Effector memory CD4-positive, alpha-beta T cell (primary cell): ENCODE measurements at places on chromosomes 1 and 21.

GRCh38 chr21:26806801-26807295 lies 38.4 kb downstream of the ADAMTS1 start:
- H3K27ac ChIP-seq: no peak overlapping the region
- no peaks in the 10 kb centered on the region for H3K36me3 ChIP-seq
- H3K4me3 ChIP-seq: no peak overlapping the region
- no peak for DNase-seq
- no peaks in the 10 kb centered on the region for H3K27me3 ChIP-seq

- no peak overlapping the region for H3K4me3 ChIP-seq
- H3K27ac ChIP-seq: no peak overlapping the region
Observed at GRCh38 chr1:226988334-226988666, 48.2 kb downstream of the COQ8A start.

DNA sequence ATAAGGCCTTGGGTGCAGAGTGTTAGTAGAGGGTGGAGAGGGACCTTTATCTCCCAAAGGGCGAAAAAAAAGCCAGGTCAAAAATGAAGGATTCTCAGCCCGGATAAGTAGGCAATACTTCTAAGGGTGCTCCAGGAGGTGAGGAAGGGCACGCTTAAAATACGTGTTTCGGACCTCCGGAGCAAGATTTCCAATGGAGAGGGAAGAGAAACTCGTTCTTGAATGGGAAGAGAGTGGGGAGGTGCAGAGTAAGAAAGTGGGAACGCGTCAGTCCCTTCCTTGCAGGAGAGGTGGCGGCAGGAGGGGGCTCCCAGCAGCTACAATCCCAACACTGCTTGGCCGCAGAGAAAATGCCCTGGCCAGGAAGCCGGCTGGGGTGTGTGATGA lies 581 bp downstream of the EFCAB14 start:
- peak overlapping the region; percentile 93 for H3K4me3 ChIP-seq
- H3K27ac ChIP-seq: peak overlapping the region; percentile 75
- H3K36me3 ChIP-seq: peaks cover 15% of the 10 kb centered on the region
- DNase-seq: no peak
- no peaks in the 10 kb centered on the region for H3K27me3 ChIP-seq
- H3K4me1 ChIP-seq: peaks cover 22% of the 10 kb centered on the region

DNA sequence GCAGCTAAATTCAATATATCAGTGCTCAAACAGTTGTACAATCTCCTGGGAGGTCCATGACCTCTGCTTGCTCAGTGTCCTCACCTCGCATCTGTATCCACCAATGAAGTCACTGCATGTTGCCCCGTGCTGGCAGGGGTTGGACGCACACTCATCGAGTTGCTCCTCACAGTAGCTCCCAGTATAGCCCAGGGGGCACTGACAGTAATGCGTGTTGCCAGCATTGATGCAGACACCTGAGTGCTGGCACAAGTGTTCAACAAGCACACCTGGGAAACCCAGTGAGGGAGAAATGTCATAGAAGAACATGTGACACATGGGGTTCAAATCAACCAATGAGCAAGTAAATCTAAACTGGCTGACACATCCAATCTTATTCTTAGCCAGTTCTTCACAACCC lies 40.9 kb upstream of the ADAM30 start:
- no peaks in the 10 kb centered on the region for H3K27me3 ChIP-seq
- peaks cover 69% of the 10 kb centered on the region for H3K36me3 ChIP-seq
- H3K27ac ChIP-seq: no peak overlapping the region
- DNase-seq: no peak
- no peaks in the 10 kb centered on the region for H3K4me1 ChIP-seq

- peaks cover 22% of the 10 kb centered on the region for H3K4me1 ChIP-seq
- DNase-seq: no peak
- H3K27ac ChIP-seq: no peak overlapping the region
- no peak overlapping the region for H3K4me3 ChIP-seq
- no peaks in the 10 kb centered on the region for H3K36me3 ChIP-seq
Observed at GRCh38 chr21:42263591-42264131, 44.7 kb downstream of the ABCG1 start.

GRCh38 chr1:1106510-1107221 lies 9.2 kb downstream of the C1orf159 start:
- H3K36me3 ChIP-seq: no peaks in the 10 kb centered on the region
- no peaks in the 10 kb centered on the region for H3K27me3 ChIP-seq
- H3K4me3 ChIP-seq: no peak overlapping the region
- H3K4me1 ChIP-seq: peaks cover 8% of the 10 kb centered on the region

GRCh38 chr1:246317332-246318035 lies 189.6 kb downstream of the SMYD3 start:
- no peak overlapping the region for H3K27ac ChIP-seq
- no peaks in the 10 kb centered on the region for H3K36me3 ChIP-seq
- no peaks in the 10 kb centered on the region for H3K27me3 ChIP-seq
- H3K4me1 ChIP-seq: no peaks in the 10 kb centered on the region
- DNase-seq: no peak

DNA sequence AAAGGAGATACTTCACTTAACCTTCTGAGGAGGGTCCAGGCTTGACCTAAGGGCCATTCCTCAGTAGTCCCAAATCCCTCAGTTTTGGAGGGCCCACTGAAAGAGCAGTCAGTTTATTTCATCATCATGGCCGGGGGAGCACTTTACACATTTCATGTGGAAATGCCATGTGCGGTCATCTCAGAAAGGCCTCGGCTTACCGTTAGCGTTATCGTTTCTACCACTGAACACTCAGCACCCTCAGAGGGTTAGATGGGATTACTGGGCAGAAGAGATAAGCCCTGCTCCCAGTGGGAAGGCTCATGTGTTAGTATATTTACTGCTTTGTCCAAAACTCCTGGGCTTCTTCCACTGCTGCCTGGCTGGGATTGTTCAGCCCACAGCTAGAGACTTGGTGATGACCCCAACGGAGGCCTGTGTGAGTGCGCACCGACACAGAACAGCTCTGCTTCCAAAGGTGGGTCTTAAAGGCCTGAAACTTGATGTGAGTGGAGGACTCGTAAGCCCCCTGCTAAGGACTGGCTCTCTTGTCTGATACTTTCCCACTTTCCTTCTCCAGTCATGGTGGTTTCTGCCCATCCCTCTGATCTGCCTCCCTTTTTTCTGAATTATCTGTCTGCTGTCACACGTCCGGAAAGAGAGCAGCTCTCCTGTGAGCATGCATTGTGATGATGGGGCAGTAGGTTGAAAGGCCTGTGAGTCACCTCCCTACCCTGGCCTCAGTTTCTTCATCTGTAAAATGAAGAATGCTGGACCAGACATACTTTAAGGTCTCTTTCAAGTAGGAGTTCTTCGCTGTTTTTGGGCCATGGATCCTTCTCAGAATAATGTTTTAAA lies 284.5 kb downstream of the ASTN1 start:
- no peak overlapping the region for H3K27ac ChIP-seq
- no peak overlapping the region for H3K4me3 ChIP-seq
- DNase-seq: no peak
- no peaks in the 10 kb centered on the region for H3K27me3 ChIP-seq

GRCh38 chr1:240804475-240804874 lies 192.5 kb upstream of the GREM2 start:
- no peaks in the 10 kb centered on the region for H3K4me1 ChIP-seq
- no peak overlapping the region for H3K27ac ChIP-seq
- no peak for DNase-seq
- no peaks in the 10 kb centered on the region for H3K36me3 ChIP-seq
- H3K4me3 ChIP-seq: no peak overlapping the region

GRCh38 chr1:151312826-151313225 lies 14.4 kb downstream of the PI4KB start:
- no peak overlapping the region for H3K4me3 ChIP-seq
- H3K4me1 ChIP-seq: peaks cover 16% of the 10 kb centered on the region
- no peak overlapping the region for H3K27ac ChIP-seq
- no peak for DNase-seq

DNA sequence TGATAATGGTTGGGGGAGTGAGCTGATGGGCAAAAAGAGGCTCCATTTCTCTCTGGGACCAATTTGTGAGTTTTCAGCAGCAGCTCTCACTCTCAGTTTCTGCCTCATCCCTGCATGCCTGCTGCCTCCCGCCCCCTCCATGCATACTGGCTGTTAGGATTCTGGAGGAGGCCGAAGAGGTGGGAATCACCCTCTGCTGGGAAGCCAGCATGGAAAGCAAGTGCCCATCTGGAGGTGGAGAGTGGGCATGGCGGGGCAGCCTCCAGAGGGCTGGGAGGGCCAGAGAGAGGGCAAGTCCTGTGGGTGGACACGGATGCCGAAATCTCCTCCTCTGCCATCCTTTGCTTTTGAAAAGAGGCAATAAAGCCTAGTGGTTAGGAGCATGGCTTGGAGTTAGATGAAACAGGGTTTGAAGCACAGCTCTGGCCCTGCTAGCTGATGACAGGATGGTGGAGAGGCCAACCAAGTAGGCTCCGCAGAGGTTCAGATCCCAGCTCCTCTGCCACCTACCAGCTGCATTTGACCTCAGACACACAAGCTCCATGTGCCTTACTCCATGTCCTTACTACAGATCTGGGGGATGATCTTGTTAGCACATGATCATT lies 113.4 kb downstream of the GRIK3 start:
- H3K27ac ChIP-seq: no peak overlapping the region
- H3K27me3 ChIP-seq: no peaks in the 10 kb centered on the region
- H3K4me1 ChIP-seq: no peaks in the 10 kb centered on the region
- no peaks in the 10 kb centered on the region for H3K36me3 ChIP-seq
- DNase-seq: no peak
- no peak overlapping the region for H3K4me3 ChIP-seq

DNA sequence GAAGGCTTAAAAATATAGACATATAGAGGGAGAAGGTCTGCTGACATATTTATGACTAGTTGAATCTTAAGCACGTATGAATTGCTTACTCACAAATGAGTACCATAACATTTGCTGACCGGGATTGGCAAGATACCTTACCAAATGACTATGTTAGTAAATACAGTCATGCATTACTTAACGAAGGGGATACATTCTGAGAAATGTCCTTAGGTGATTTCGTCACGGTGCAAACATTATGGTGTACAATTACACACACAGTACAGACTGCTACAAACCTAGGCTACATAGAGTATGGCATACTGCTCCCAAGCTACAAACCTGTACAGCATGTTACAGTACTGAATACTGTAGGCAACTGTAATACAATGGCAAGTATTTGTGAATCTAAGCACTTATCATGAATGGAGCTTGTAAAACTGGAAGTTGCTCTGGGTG lies 19.4 kb upstream of the UBE2U start:
- H3K27me3 ChIP-seq: no peaks in the 10 kb centered on the region
- no peaks in the 10 kb centered on the region for H3K4me1 ChIP-seq
- DNase-seq: no peak
- H3K27ac ChIP-seq: no peak overlapping the region

DNA sequence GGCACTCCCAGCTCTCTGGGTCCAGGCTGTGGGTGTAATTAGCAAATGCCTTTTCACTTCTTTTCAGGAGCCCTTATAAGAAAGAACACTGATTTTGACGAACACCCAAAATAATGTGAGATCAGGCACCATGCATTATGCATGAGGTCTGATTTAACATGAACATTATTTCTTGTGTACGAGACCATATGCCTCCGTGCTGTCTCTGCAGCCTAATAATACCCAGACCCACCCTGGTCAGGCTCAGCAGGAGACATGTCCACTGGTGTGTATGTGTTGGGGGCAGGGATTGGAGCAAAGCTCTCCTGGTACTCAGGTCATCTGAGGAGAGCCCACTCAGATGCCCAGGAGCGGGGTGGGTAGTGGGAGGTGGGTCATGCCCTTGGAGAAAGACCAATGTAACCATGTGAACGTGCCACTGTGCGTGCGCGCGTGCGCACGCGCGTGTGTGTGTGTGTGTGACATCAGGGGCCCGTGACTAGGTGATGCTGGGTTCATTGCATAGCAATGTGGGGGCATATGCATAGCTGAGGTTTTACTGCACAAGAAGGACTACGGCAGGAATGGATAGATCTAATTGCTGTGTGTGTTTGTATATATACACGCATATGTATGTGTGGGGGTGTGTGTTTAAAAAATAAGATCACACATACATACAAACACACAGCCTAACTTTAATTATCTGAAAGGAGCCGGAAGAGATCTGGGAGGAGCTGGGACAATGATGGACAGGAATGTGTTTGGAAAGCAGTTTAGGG lies 7.1 kb downstream of the POU3F1 start:
- H3K27me3 ChIP-seq: peaks cover 25% of the 10 kb centered on the region
- no peak overlapping the region for H3K4me3 ChIP-seq
- no peak overlapping the region for H3K27ac ChIP-seq
- H3K36me3 ChIP-seq: no peaks in the 10 kb centered on the region
- H3K4me1 ChIP-seq: peaks cover 6% of the 10 kb centered on the region
- no peak for DNase-seq

DNA sequence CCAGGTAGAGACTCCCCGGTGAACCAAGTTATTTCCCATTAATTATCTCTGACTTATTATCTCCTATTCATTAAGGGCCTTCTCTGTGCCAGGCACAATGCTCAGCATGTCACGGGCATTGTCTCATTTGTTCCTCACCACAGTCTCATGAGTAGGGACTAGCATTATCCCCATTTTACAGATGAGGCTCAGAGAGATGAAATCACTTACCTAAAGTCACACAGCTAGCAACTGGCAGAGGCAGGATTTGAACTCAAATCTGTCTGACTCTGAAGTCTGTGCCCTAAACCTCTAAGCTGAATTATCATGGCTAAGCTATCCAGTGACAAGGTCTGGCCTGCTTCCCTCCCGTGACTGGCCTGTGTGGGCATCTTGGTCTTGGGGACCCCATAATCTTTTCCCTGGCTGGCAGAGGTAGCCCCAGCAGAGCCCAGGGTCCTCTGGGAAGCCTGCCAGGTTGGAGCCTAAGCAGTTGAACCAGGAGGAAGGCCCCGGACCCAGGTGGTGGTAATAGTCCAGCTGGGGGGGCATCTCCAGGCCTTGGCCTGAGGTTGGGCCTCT lies 4.5 kb downstream of the MAP7D1 start:
- H3K27me3 ChIP-seq: no peaks in the 10 kb centered on the region
- peaks cover 59% of the 10 kb centered on the region for H3K4me1 ChIP-seq
- H3K36me3 ChIP-seq: no peaks in the 10 kb centered on the region
- H3K27ac ChIP-seq: peak overlapping the region; percentile 78
- peak overlapping the region; percentile 44 for H3K4me3 ChIP-seq

GRCh38 chr1:54800899-54801759 lies at the start of gene TTC22:
TSS of gene TTC22 (minus strand) at chr1:54801323. CDS start at chr1:54801163, 160 bp downstream.
- H3K27me3 ChIP-seq: no peaks in the 10 kb centered on the region
- peak within 1 kb of the TSS; percentile 69 for H3K27ac ChIP-seq
- H3K4me3 ChIP-seq: peak within 1 kb of the TSS; percentile 92
- DNase-seq: peak; percentile 57
- peaks cover 38% of the 10 kb centered on the region for H3K4me1 ChIP-seq
- peaks cover 4% of the 10 kb centered on the region for H3K36me3 ChIP-seq

DNA sequence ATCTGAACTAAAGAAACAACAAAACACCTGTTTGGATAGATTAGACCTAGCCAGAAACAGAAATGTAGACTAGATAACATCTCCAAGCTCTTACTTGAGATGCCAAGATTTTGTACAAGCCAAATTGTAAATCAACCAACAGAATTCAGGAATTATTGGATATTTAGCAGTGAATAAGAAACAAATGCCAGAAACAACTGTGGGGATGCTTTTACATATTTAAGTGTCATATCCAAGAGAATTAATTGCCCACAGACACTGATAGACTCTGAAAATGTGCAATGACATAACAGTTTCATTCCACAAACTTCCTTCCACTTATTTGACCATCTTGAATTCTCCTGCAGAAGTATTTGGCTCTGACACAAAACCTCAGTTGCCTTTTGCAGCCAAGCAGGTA lies 92.3 kb downstream of the SGIP1 start:
- no peaks in the 10 kb centered on the region for H3K4me1 ChIP-seq
- no peak overlapping the region for H3K27ac ChIP-seq
- H3K27me3 ChIP-seq: no peaks in the 10 kb centered on the region
- H3K36me3 ChIP-seq: no peaks in the 10 kb centered on the region

- H3K4me3 ChIP-seq: no peak overlapping the region
- H3K36me3 ChIP-seq: no peaks in the 10 kb centered on the region
- no peak overlapping the region for H3K27ac ChIP-seq
- no peak for DNase-seq
- H3K27me3 ChIP-seq: no peaks in the 10 kb centered on the region
- no peaks in the 10 kb centered on the region for H3K4me1 ChIP-seq
Observed at GRCh38 chr1:196661345-196661744, 9.5 kb downstream of the CFH start.
